ENCODE measurements at places on chromosomes 2 and 18.

GRCh38 chr18:22176420-22177326 is 7.3 kb downstream of the GATA6 start:
- DNase-seq: no peak

DNA sequence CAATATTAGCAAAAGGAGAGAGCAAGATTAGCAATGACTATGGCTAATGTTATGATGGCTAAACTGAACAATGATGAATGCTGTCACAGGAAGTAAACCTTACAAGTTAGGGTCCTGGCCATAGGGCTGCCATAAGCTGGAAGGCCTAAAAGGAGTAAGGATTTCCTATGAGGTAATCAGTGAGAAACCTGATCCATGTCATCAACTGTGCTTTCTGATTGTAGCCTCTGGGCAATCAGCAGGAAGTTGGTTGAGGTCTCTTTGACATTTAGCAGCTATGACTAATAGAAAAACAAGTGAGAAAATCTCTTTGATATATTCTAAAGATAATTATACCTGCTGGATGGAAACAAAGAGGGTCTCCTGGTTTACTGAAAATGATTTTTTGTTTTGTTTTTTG is 193.0 kb downstream of the RAB3GAP1 start:
- no peak for DNase-seq

GRCh38 chr2:127181851-127182250 is 38.2 kb downstream of the CYP27C1 start:
- DNase-seq: no peak

DNA sequence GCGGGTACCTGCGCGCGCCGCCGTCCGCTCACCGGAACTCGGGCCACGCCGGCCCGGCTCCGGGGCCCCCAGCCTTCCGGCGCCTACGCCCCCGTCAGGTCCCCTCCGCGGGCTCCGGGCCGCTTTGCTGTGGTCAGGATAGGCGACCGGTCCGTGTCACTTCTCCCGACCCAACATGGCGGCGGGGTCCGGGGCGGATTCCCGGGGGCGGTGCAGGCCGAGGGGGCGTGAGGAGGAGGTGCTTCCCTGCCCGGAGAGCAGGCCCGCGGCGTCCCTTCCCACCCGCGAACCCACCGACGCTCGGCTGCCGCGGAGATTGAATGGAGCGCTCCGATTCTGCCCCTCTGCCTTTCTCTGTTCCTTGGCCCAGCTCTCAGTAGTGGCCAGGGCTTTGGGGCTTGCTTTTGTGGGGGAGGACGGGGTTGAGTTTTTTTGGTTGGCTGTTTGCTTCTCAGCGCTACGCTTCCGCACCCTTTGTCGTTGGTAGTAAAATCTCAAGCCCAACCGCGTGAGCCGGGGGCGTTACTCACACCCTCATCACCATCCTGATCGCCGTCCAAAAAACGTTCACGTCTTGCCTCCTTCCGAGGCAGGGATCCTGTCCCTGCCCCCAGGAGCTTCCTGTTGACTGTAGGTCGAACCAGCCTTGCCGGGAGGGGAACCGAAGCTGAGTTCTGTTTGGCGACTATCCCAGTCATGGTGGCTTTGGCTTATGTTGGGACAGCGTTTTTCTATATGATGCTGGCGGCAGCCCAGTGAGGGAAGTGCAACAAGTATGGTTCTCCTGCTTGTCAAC is 532 bp upstream of the YES1 start:
- peak; percentile 62 for DNase-seq

DNA sequence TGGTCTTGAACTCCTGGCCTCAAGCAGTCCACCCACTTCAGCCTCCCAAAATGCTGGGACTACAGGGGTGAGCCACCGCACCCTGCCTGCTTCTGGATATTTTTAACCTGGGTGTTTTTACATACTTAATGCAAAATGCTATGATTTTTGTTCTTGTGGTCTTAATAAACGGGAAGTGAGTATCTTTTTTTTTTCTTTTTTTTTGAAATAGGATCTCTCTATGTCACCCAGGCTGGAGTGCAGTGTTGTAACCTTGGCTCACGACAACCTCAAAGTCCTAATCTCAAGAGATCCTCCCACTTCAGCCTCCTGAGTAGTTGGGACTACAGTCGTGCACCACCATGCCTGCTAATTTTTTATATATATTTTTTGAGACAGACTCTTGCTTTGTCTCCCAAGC is 19.2 kb upstream of the ASXL2 start:
- DNase-seq: no peak

- DNase-seq: no peak
Measured at GRCh38 chr18:79420033-79420745, 24.5 kb downstream of the NFATC1 start.

- DNase-seq: no peak
Measured at GRCh38 chr2:200340508-200341224, 34.2 kb downstream of the SPATS2L start.

All from stimulated activated CD4-positive, alpha-beta T cell treated with anti-CD3 and anti-CD28 coated beads, Interleukin-15, amount 100 ng/mL, for 1 hour (primary cell).